ENCODE measurements at places on chromosomes 4 and X. TPM values are rescaled to one million over a fixed set of nuclear protein-coding genes. Genes with fewer than 3 reads are reported as not detected.
A peak's percentile ranks its signal among the peaks of the same experiment; 100 is the strongest.

PCDH7 gene
- 9.0 TPM for total RNA-seq

DNA sequence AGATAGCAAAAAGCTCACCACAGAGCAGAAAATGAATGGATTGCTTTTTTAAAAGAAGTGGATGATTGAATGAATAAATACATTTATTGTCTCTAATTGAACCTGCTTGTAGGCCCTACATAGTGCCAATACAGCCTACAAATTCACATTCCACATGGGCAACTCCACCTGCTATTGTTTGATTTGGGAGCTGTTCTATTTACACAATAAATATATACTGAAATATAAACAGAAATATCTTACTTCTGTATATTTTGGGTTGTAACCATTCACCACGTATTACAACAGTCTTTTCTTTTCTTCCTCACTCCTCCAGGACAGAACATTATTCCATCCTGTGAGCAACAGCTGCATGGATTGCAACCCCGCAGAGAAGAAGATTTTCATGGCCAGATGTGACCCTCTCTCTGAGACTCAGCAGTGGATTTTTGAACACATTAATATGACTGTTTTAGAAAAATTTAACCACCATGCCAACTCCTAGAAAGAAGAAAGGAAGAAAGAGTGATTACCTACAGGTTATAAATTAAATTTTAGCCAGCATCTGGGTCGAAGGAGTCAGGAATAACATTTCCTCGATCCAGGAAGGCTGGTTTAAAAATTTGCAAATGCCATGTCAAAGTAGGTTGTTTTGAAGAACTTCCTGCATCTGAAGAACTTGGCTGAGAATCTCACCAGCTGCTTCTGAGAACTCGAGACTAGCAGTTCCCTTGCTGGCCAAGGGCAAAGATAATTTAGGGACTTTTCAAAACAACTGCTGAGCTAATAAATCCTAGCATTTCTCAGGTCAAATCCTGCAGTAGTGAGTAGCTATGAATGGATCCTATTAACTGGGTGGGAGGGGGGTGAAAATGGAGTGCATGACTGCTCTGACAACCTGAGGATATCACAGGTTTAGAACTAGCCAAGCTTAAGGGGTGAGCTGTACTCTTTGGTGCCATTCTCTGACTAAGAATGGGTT, 128.7 kb upstream of the GALNT7 start:
- DNase-seq, result peak; percentile 15
- H3K27me3 ChIP-seq, result peaks cover 4% of the 10 kb centered on the region
- no peak overlapping the region for H3K27ac ChIP-seq
- no peaks in the 10 kb centered on the region for H3K36me3 ChIP-seq
- no peak overlapping the region for H3K4me3 ChIP-seq

FAM9C gene
- under 0.01 TPM for total RNA-seq

DACH2 gene
- 0.51 TPM for total RNA-seq

DNA sequence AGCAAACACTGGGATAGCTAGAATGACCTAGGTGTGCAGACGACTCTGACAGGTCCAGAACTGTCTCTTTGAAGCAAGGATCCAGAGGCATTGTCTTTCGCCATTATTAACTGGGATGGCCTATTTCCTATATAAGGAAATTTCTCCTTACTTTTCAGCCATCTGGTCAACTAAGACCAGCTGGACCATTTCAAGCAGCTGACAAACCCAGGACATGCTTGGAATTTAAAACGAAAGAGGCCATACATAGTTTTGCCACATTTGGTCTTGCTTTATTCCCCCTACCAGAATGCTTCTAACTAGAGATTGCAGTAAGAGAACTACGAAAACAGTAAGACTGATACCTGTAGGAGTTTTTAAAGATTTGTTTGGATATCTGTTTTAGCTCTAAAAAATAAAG, 87.0 kb downstream of the GLRA2 start:
- H3K36me3 ChIP-seq, result no peaks in the 10 kb centered on the region
- no peaks in the 10 kb centered on the region for H3K27me3 ChIP-seq
- no peak overlapping the region for H3K27ac ChIP-seq
- DNase-seq, result peak; percentile 1
- H3K4me1 ChIP-seq, result no peaks in the 10 kb centered on the region
- no peak overlapping the region for H3K4me3 ChIP-seq

GRCh38 chr4:151852202-151852601, 91.4 kb upstream of the GATB start:
- H3K27me3 ChIP-seq, result no peaks in the 10 kb centered on the region
- no peak overlapping the region for H3K27ac ChIP-seq
- no peaks in the 10 kb centered on the region for H3K36me3 ChIP-seq

GRCh38 chr4:160406263-160406825, 1303.5 kb downstream of the RAPGEF2 start:
- no peak overlapping the region for H3K27ac ChIP-seq
- H3K4me1 ChIP-seq, result no peaks in the 10 kb centered on the region
- H3K27me3 ChIP-seq, result no peaks in the 10 kb centered on the region
- H3K36me3 ChIP-seq, result no peaks in the 10 kb centered on the region
- H3K4me3 ChIP-seq, result no peak overlapping the region
- DNase-seq, result no peak

- no peaks in the 10 kb centered on the region for H3K36me3 ChIP-seq
- no peak overlapping the region for H3K27ac ChIP-seq
- no peaks in the 10 kb centered on the region for H3K4me1 ChIP-seq
These were observed 875.0 kb upstream of the PRKX start for GRCh38 chrX:4588466-4588865.

DNA sequence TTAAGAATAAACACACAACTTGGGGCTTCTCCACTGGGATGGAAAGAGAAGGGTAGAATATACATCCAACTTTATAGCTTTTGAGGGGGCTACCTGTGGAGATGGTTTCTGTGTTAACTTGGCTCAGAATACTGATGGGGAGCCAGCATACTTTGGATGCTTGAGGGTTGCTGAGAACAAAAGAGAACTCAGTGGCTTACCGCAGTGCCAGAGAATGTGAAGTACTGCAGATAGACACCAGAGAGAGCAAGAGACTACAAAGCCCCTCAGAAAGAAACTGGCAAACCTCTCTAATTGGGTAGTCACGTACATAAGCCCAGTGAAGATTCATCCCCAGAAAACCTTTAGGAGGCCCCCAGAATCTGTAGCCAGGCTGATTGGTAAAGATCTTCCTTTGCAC, 214.4 kb downstream of the DCHS2 start:
- H3K4me3 ChIP-seq, result no peak overlapping the region
- no peak overlapping the region for H3K27ac ChIP-seq
- no peaks in the 10 kb centered on the region for H3K4me1 ChIP-seq
- no peaks in the 10 kb centered on the region for H3K27me3 ChIP-seq

NRK gene
- total RNA-seq, result 0.77 TPM

- H3K27ac ChIP-seq, result no peak overlapping the region
- H3K27me3 ChIP-seq, result no peaks in the 10 kb centered on the region
- H3K4me1 ChIP-seq, result no peaks in the 10 kb centered on the region
- H3K36me3 ChIP-seq, result no peaks in the 10 kb centered on the region
These were observed 539.7 kb upstream of the GRID2 start for GRCh38 chr4:91764085-91764484.

POU3F4 gene
- not detected for total RNA-seq

DNA sequence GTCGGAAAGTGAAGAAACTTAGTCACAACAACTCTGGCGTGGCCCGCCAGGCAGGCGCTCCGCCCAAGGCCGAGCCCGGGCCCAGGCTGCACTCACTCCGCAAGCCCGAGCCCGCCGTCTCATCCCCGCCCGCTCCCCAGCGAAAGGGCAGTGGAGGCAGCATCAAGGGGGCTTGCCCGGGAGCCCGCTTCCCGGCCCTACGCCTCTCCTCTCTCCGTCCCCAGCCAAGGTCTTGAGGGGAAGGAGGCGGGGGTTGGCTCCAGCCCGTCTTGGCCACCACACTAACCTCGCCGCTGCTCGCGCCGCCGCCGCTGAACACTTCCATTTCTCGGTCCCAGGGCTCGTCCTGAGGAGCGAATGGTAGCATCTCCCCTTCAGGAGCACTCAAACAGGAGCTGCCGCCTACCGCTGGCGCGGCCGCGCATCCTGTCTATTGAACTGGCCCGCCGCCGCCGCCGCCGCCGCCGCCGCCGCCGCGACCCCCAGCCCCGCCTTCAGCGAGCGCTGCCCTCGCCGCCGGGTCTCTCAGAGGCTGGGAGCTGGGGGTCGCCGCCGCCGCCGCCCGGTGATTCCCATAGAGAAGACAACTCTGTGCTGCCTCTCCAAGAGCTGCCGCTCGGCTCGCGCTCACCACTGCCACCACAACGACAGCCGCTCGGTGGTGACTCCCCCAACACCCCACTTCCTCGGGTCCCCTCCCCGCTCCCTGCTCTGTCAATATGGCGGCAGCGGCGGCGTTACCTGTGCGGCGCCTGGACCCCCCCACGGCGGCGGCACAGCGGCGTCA, at the start of gene RPS6KA6:
TSS of gene RPS6KA6 (minus strand) at position 667 of the 787 bp plus-strand sequence. CDS start at position 367, 300 bp downstream.
- H3K27ac ChIP-seq, result peak within 1 kb of the TSS; percentile 32
- H3K27me3 ChIP-seq, result no peaks in the 10 kb centered on the region
- peak; percentile 30 for DNase-seq
- peak within 1 kb of the TSS; percentile 58 for H3K4me3 ChIP-seq
- no peaks in the 10 kb centered on the region for H3K4me1 ChIP-seq

- no peak overlapping the region for H3K27ac ChIP-seq
- H3K27me3 ChIP-seq, result peaks cover 4% of the 10 kb centered on the region
These were observed 7.4 kb downstream of the ATOH1 start for GRCh38 chr4:93835929-93836328.

TLR6 gene
- 2.3 TPM for total RNA-seq

IGFBP7 gene
- 108 TPM for total RNA-seq

GRCh38 chr4:3261411-3262207, 12.7 kb downstream of the MSANTD1 start:
- H3K4me3 ChIP-seq, result no peak overlapping the region
- no peak for DNase-seq
- H3K27me3 ChIP-seq, result no peaks in the 10 kb centered on the region
- no peaks in the 10 kb centered on the region for H3K4me1 ChIP-seq
- H3K36me3 ChIP-seq, result no peaks in the 10 kb centered on the region
- no peak overlapping the region for H3K27ac ChIP-seq

DNA sequence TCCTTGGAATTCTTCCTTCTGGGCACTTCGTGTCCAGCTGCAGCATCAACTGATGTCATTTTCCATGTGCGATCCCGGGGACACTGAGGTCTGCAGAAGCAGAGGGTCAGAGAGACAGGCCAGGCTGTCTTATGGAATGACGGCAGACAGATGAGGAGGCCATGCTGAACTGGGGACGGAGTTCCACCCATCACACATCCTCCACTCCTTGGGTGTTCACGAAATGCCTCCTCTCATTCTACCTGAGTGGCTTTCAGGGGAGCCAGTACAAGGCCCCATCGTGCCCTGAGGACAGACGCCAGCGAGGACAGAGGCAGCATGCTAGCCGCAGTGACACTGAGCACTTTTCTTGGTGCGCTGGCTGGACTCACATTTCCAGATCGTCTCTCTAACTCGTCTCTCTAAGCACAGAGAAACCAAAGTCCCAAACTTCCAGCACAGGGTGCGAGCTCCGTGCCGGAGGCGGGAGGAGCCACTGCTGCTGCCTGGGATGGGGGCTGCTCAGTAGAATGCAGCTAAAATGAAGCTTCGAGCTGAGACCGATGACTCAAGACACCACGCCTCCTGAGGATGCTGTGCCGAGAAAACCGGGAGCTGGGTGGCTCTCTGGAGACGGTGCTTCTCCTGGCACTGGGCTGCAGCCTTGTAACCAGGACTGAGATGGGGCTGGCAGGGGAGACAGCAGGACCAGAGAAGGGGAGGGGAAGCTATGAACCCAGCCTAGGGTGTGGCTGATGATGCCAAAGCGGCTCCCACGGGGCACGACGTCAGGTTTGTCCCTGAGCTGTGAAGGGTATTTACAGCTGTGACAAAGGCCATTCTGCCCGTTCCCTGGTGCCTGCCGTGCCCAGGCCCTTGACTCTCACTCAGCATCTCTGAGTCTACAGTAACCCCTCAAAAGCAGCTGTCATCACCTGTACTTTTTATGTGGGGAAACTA, 8.2 kb downstream of the ABLIM2 start:
- DNase-seq, result no peak
- H3K27me3 ChIP-seq, result peaks cover 12% of the 10 kb centered on the region
- H3K4me1 ChIP-seq, result no peaks in the 10 kb centered on the region
- no peak overlapping the region for H3K27ac ChIP-seq
- no peaks in the 10 kb centered on the region for H3K36me3 ChIP-seq

DNA sequence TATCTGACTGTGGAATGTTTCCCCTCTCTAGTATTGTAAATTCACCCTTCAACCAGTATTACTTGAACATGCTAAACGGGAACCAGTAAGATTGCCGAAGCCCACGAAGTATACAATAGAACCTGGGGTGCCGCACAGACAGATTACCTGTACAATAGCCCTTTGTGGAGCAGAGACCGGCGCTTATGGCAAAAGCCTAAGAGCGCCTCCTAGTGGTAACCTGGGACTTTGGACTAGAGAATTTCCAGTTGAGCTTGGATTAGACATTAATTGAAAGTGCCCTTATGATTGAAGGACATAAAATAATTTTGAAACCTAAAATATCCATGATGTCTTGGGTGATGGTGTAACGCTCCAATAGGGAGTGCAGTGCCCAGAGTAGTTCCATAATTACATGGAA, 14.1 kb downstream of the ZNF157 start:
- peak; percentile 71 for DNase-seq
- no peak overlapping the region for H3K4me3 ChIP-seq
- no peaks in the 10 kb centered on the region for H3K27me3 ChIP-seq
- no peaks in the 10 kb centered on the region for H3K4me1 ChIP-seq

- H3K27ac ChIP-seq, result no peak overlapping the region
- no peak for DNase-seq
- no peak overlapping the region for H3K4me3 ChIP-seq
- peaks cover 2% of the 10 kb centered on the region for H3K4me1 ChIP-seq
- no peaks in the 10 kb centered on the region for H3K36me3 ChIP-seq
These were observed 1.4 kb upstream of the PRICKLE3 start for GRCh38 chrX:49187526-49187925.

- H3K4me3 ChIP-seq, result no peak overlapping the region
- H3K36me3 ChIP-seq, result no peaks in the 10 kb centered on the region
- no peaks in the 10 kb centered on the region for H3K27me3 ChIP-seq
- H3K4me1 ChIP-seq, result no peaks in the 10 kb centered on the region
These were observed 93.3 kb downstream of the UGT8 start for GRCh38 chr4:114691865-114692264.

DNA sequence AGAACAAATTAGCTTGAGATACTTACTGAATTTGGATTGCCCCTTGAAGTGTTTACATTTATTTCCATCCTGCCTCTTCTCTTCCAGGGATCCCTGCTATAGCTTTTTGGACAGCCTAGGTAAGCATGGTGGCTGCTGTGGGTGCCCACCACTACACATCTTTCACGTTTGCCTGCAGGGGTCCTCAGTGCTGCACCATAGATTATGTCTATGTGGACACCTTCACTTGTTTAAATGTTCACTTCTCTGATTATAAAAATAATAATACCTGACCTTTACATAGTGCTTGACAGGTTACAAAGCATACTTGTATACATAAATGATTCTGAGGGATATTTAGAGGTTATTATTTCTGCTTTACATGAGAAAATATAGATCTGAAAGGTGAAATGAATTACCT, 67.9 kb upstream of the SLC4A4 start:
- H3K36me3 ChIP-seq, result no peaks in the 10 kb centered on the region
- H3K27ac ChIP-seq, result no peak overlapping the region
- no peaks in the 10 kb centered on the region for H3K27me3 ChIP-seq
- no peak overlapping the region for H3K4me3 ChIP-seq
- DNase-seq, result peak; percentile 62

Data from fibroblast of lung (primary cell).